Vagina (tissue), 2 donors: ENCODE measurements at places on chromosomes 2 and 18.

GRCh38 chr18:44643004-44643403 lies 37.7 kb upstream of the SETBP1 start:
- no peak for DNase-seq

DNA sequence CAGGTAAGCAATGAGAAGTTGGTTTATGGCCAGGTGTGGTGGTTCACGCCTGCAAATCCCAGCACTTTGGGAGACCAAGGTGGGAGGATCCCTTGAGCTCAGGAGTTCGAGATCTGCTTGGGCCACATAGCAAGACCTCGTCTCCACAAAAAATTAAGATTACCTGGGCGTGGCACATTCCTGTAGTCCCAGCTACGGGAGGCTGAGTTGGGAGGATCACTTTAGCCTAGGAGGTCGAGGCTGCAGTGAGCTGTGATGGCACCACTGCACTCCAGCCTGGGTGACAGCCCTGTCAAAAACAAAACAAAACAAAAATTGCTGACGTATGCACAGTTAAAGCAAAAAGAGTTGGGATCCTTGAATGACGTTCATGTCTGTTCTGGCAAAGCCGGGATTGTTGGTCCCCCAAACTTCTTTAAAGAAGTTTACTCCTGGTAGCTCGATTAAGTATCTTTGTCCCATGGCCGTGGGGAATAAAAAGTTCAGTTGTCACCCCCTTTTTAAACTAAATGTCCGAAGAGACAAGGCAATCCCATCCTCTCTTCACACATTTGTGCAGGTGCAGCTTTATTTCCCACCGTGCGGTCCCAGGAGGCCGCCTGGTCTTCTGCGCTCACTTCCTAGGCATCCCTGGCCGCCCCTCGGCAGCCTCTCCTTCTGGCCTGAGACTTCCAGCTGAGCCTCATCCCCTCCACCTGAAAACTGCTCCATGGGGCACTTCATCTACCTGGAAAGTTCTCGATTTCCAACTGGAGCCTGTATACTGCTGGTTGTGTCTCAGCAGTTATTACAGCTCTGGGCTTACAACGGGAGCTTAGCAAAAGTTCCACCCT lies 762 bp upstream of the SPOPL start:
- no peak for DNase-seq

GRCh38 chr2:231222318-231223000 lies 24.0 kb downstream of the ARMC9 start:
- no peak for DNase-seq

DNA sequence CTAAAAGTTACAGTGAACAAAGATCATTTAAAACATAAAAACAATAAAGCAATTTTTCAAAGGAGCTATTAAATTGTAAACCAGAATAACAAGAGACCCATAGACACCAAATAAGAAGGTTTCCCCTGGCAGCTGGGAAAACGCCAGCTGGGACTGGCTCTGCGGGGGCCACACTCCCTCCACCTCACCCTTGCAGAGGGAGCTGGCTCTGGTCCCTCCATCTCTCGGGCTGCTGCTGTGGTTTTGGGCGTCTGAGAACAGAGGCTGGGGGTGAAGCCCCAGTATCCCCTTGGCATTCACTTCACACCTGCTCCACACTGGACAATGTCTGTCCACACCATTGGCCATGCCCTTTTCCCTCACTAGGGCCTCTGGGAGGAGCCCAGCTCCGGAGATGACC lies 62.1 kb upstream of the OTOS start:
- no peak for DNase-seq

DNA sequence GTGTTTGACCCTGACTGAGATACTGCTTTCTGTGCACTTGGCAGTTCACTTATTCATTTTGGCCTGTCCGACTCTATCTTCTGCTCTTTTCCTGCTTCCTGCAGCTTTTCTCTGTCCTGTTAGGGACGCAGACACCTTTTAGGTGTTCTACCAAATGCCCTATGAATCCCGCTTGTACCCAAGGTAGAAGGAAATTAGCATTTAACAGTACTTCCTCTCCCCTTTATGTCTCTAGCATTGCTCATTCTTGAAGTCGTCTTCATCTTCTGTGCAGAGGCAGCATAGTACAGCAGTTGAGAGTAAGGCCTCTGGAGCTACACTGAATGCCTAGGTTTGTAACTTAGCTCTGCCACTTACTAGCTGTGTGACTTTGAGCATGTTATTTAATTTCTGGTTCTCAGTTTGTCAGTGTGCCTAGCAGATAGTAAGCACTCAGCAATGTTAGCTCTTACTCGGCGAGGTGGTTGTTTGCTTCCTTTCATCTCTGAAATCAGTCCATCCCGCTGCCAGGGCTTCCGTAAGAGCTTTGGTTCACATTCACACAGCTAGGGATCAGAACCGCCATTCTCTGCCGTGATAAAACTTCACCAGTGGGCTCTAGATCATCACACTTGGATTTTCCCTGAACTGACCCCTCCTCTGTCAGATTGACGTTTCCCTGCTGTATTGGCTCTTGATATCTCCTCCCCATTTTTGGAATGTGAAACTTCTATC lies 1.4 kb downstream of the CCT7 start:
- DNase-seq = no peak

DNA sequence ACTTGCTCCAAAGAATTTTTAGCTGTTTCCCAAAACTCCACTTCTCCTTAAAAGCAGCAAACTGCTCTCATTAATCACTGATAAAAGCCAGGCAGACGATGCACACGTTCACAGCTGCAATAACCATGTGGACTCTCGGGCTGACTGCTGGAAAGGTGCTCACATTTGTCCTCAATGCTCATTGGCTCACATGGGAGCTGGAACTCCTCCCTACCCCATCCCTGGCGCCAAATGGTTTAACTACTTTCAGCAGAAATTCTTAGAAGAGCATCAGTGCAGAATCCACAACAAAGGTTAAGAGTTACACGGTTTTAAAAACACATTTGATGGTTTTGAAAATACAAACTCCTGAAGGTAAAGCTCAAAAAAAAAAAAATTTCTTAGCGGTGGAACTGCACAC lies 117.1 kb downstream of the NOL10 start:
- DNase-seq = no peak

DNA sequence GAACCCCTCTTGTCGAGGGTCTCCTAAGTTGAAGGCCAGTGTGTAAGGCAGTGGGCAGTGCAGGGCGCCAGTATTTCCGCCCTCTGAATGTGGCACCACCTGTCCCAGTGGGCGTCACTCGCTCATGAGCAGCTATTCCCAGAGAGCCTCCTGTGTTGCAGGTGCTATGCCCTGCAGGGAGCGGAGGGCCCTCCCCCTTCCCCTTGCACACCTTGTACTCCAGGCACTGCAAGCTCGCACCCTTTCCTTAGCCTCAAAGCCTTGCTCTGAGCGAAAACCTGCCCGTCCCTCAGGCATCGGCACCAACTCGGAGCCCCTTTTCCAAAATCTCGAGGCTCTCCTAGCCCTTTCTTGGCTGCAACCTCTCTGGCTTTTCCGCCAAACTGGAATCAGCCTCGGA lies 282.7 kb downstream of the AGAP1 start:
- DNase-seq = no peak

- no peak for DNase-seq
Observed at GRCh38 chr2:134716721-134717243, 2.0 kb downstream of the TMEM163 start.

GRCh38 chr2:134667541-134667940 lies 51.3 kb downstream of the TMEM163 start:
- DNase-seq = no peak

DNA sequence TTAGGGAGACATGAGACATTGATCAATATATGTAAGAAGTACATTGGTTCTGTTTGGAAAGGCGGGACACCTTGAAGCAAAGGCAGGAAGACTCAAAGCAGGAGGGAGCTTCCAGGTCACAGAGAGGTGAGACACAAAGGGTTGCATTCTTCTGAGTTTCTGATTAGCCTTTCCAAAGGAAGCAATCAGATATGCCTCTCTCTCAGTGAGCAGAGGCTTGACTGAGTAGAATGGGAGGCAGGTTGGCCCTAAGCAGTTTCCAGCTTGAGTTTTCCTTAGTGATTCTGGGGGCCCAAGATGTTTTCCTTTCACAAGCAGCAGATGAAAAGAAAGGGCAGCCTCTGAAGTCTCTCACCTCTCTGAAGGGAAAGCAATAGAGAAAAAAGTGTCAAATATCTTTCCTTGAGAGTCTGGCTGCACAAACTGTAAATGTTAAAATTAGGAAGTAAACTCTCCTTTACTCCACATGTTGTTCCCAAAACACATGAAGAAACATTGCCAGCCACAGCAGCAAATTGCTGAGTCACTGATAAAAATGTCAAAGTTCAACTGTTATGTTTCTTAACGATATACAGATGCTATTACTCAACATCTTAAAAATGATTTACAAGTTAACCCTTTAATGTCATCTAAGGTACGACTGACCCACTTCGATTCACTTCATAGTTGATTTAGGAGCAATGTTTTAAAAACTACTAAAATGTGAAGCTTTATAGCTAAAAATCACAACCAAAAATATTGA lies 40.3 kb downstream of the CYB5A start:
- DNase-seq = no peak

- no peak for DNase-seq
Observed at GRCh38 chr2:234919711-234920110, 32.1 kb upstream of the SH3BP4 start.

- no peak for DNase-seq
Observed at GRCh38 chr2:10222-10875, 36.0 kb downstream of the FAM110C start.

GRCh38 chr2:216412022-216412999 lies at the start of gene SMARCAL1:
TSS of gene SMARCAL1 (plus strand) at chr2:216412484. CDS start at chr2:216414705, 2,221 bp downstream.
- peak; percentile 97 for DNase-seq

- DNase-seq = no peak
Observed at GRCh38 chr2:146989741-146990140, 855.1 kb upstream of the ACVR2A start.

GRCh38 chr2:15651367-15651727 lies 59.7 kb downstream of the DDX1 start:
- no peak for DNase-seq

DNA sequence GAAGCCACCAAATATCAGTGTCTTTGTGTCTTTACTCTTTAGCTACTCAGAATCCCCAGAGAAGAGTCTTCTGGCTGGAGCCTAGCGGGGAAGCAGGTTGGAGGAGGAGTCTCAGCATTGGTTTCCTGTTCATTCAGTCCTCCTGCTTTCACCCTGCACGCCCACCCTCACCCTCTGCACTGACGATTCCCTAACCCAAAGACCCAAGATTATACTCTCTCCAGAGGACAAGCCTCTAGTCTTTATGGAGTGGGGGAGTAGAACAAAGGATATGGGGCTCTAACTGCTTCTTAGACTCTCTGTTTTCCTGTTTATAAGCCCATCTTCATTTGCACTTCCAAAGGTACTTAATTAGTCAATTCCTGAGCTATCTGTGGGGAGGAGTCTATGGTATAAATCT lies 338.8 kb downstream of the AGPS start:
- no peak for DNase-seq

DNA sequence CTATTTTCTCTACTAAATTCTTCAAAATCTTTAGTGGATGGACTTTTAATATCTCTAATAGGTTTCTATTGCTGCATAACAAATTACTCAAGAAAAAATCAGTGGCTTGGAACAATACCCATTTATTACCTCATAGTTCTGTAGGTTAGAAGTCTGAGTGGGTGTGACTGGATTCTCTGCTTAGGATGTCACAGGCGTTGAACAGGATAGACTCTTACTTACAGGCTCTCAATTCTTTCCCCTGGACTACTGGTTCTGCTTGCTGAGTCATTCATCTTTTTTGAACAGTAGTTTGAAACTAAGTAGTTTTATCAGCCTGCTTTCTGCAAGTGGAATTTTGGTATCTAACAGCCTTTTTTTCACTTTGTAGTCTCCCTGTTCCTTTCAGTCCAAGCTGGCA lies 265.4 kb downstream of the ZNF385B start:
- no peak for DNase-seq
